ENCODE measurements at places on chromosomes 11 and 22.

- no peak for DNase-seq
These were observed 102.9 kb upstream of the GAL start for GRCh38 chr11:68581439-68581838.

- no peak for DNase-seq
These were observed 2.7 kb downstream of the BEST1 start for GRCh38 chr11:61952882-61953281.

- DNase-seq = no peak
These were observed 171.8 kb downstream of the IGLL1 start for GRCh38 chr22:23408321-23408720.

DNA sequence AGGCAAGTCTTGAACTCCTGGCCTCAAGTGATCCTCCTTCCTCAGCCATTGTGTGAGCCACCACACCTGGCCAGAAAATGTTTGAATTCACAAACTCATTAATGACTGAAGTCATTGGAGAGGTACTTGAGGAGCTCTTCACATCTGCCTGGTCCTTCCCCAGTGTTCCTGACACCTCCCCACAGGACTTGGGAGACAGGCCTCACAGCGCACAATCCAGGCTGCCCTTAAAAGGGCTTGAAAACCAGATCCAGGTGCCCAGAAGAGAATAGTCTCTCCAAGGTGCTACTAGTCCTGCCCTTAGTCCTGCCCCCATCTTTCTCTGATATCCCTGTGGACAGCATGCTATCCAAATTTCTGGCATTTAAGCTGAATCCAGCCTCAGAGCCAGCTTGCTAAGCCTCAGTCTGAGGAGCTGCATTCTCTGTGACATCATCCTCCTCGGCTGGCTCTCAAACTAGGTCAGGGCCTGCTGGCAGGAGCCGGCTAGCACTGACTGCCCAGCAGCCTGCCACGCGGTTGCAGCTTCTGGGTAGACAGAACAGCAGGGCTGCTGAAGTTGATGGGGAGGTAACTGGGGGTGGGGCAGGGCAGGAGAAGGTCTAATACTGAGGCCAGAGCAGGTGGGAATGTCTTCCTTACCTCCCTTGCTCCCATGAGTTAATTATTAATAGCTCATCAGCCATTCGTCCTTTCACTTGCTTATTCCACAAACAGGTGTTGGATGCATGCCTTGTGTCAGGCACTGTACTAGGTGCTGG, 35.3 kb upstream of the NECTIN1 start:
- no peak for DNase-seq

- DNase-seq = no peak
These were observed 117.8 kb downstream of the FAM76B start for GRCh38 chr11:95671768-95672167.

- no peak for DNase-seq
These were observed 10.8 kb downstream of the PATL1 start for GRCh38 chr11:59658036-59658435.

GRCh38 chr22:29377979-29378378, 10.4 kb downstream of the AP1B1 start:
- no peak for DNase-seq

GRCh38 chr22:44398856-44399837, 86.4 kb upstream of the SHISAL1 start:
- DNase-seq = peak; percentile 55

DNA sequence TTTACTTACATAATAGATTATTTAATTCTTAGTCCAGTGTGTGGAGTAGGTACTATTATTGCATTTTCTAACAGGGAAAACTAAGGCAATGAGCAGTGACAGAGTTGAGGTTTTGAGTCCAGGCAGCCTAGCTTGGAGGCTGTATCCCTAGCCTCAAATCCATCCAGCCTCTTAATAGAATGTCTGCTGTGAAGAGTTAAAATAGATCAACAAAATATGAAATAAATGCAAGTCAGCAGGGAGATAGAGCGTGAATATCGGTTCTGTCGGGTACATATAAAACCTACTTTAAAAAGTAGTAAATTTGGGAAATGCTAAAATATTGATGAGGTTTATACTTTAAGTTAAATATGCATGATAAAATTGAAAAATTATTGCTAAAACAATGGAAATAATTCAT, 53.3 kb downstream of the MED15 start:
- DNase-seq = no peak

- DNase-seq = no peak
These were observed 3.8 kb downstream of the ZBTB16 start for GRCh38 chr11:114063149-114063828.

GRCh38 chr11:117584056-117584830, 212.8 kb downstream of the DSCAML1 start:
- no peak for DNase-seq

DNA sequence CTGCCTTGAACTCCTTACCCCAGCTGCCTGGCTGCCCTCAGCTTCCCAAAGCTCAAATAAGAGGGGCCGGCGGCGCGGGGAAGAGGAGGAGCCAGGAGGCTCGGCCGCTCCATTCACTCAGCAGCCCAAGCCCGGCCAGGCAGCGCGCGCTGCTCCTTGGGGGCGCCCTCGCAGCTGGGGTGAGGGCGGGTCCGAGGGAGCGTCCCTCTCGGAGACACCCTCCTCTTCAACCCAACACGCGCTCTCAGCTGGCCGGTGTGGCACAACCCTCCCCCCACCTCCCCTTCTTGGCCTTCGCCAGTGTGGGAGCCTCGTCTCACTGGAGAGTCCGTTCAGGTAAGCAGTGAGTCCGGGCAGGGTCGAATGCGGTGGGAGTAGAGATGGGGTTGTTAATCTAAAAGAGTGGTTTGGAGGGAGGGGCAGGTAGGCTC, at the start of gene WT1:
TSS of gene WT1 (minus strand) at position 29 of the 431 bp plus-strand sequence.
- DNase-seq = peak; percentile 88
